HuH-7.5 (cell line): ENCODE measurements at places on chromosomes 2 and 18.

GRCh38 chr18:8799001-8799400 lies 93.6 kb downstream of the MTCL1 start:
- DNase-seq: no peak

GRCh38 chr2:128324008-128324896 lies 5.6 kb upstream of the HS6ST1 start:
- no peak for DNase-seq

- DNase-seq: no peak
Observed at GRCh38 chr18:32550963-32551362, 80.3 kb upstream of the GAREM1 start.

GRCh38 chr2:20579866-20580265 lies 71.0 kb downstream of the HS1BP3 start:
- DNase-seq: no peak

DNA sequence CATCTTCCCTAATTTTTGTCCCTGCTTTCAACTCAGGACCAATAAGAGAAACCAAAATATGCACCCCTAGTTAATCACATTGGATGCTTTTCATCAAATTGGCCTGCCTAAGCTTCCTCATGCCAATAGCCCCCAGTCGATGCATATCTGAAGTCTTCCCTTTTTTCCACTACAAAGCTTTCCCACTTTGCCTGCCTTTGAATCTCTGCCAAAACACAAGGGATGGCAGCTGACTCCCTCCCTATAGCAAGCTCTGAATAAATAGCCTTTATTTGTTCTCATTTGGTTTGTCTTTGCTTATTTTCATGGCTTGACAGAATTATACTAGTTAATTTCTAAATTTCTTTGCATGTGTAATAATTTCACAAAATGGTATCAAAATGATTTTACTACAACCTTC lies 621.2 kb downstream of the MBD2 start:
- no peak for DNase-seq

GRCh38 chr2:171615069-171615468 lies 72.2 kb upstream of the DYNC1I2 start:
- no peak for DNase-seq

DNA sequence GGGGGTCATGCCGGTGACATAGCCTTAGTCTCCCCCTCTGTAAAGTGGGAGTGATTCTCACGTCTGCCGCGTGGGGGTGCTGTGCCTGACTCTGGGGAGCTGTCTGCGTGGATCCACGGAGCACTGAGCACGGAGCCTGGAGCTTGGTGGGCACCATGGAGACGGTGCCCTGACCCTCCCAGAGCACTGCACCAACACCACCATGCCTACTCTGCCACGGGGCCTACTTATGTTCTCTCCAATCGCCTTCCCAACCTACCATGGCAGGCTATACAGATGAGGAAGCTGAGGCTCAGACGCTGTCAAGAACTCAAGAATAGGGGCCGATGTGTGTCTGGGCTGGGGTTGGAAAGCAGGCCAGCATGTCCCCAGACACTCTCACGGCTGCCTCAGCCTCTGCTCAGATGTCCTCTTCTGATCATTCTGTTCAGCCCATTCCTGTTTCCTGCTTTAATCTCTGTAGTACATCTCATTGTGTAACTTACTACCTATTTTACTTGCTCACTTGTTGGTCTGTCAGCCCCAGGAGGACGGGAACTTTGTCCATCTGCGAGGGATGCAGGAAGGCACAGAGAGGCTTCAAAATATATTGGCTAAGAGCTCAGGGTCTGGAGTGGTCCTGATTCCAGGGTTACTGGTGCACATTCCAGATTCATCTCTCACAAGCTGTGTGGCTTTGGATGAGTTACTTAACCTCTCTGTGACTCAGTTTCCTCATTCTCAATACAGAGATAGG lies 168.1 kb upstream of the HS6ST1 start:
- DNase-seq: no peak

- no peak for DNase-seq
Observed at GRCh38 chr2:121699421-121700333, 37.0 kb downstream of the NIFK start.

DNA sequence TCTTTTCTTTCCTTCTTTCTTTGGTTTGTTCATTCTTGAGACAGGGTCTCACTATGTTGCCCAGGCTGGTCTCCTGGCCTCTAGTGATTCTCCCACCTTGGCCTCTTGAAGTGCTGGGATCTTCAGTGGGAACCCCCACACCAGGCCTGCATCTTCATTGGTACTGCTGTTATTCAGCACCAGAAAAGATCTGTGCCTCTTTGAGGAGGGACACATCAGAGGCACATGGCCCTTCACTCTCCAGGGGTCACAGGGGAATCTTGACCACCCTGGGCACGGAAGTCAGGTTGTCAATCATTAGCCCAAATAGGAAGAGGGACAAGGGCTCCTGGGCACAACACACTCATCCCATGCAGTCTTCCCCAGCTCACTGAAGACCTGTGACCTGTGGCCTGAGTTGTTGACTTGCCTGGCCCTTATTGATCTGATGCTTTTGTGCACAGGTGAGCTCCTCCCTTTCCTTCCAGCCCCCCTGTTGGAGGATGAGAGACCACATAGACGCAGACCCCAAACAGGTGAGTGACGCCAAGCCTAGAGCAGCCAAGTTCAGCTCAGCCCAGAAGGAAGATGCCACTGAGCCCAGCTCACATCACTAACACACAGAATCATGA lies 33.0 kb upstream of the ODC1 start:
- DNase-seq: no peak

- DNase-seq: no peak
Observed at GRCh38 chr2:54158311-54158710, 42.9 kb downstream of the ACYP2 start.

DNA sequence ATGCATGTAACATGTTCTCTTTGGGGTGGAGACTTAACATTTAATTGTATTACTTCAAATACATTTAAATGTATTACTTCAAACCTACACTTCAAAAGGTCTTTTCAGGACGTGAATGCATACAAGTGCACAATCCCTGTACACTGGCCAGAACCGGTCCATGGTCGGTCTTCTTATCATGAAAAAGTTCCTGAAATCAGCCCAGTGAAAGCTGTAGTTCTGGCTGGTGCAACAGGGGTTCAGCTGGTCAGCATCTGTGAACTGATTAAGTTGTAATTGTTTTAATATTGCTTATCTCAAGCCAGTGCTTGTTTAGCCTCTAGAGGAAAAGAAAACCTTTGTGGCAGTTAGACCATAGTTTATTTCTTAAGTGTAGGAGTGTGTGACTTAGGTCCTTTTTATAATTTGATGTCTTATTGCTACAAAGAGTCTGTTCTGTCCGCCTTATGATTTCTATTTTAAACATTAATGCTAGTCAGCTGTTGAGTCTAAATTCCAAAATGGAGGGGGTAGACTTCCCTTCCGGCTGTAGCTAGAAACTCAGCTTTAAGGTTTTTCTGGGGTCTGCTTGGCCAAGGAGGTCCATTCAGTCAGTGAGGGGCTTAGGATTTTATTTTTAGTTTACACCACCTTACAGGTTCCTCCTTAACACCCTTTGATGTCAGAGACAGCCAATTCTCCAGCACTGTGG lies 768 bp upstream of the CYBRD1 start:
- DNase-seq: no peak

DNA sequence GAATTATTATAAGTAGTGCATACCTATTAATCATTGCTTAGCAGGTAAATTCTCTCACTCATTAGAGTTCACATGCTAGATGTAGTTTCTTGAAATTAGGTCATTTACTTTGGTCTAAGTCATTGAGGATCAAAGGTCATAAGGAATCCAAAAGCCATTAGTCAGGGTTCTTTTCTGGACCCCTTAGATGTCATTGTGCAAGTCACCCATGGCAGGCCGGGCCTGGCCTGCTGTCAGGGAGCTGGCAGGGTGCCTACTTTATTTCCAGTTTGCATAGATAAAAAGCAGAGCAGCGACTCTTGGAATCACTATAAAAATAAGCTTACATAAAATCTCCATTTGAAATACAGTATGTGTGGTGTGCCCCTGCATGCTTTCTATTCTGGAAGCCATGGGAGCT lies 91.3 kb downstream of the MEIS1 start:
- DNase-seq: no peak

GRCh38 chr18:43681661-43682060 lies 404.4 kb upstream of the SYT4 start:
- DNase-seq: no peak

- DNase-seq: no peak
Observed at GRCh38 chr18:11289248-11289647, 139.9 kb upstream of the PIEZO2 start.

- DNase-seq: no peak
Observed at GRCh38 chr2:118255771-118256372, 167.6 kb downstream of the INSIG2 start.

DNA sequence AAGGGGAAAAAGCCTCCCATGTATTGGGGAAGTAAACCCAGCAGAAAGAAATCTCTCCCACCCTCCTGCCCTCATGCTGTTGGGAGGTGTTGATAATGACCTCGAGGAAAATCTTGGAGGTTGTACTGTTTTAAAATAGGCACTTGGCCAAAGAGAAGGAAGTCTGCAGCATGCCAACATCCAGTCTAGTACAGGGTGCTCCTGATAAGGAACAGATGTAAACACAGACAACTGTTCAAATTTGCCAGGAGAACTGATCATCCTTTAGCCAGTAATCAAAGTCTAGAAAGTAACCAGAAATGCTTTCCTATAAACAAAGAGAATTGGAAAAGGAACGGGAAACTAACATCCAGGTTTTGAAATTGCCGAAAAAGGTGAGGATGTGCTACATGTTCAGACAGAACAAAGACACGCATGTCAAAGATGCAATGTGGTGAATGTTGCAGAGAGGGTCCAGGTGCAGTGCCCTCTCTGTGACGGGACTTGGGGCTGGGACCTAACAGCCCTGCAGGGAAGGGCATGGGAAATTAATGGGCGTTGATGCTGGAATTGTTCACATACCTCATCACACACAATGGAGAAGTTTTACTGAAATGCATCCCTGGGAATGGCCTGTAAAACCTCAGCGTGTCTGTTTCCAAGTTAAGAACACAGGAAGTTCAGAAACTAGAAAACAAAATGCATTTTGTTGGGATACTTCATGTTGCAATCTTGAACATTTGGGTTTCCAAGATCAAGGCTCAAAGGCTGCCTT lies 125.7 kb upstream of the RND3 start:
- no peak for DNase-seq

DNA sequence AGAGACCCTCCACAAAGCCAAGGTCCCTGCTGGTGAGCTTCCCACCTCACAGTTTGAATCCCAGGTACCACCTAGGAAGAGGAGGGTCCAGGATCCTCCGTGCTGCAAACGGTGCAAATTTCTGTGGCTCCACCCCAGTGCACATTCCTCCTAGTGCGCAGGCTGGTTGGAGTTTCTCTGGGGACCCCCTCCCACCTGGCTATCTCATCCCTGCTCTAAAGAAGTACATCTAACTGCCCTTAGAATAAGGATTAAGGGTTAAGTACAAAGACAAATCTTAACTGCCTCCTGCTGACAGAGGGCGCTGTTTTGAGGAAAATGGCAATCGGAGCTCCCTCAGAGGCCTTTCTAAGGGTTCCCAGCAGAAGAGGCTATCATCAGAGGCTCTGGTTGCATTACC lies 109.6 kb upstream of the FSIP2 start:
- no peak for DNase-seq

DNA sequence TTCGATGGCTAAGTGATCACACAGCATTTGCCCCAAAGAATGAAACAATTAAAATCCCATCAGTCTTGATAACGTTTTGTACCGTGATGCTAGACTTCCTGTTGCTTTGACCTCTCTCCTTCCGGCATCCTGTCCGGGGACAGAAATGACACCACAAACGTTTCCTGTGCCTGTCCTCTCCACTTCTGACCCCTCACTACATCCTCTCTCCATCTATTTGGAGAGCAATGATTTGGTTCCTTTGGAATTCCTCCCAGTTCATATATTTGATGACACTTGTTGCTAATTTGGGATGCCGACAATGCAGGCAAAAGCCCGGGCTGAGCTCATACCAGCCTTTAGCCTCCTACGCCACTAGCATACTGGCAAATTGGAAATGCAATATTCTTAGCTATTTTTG lies 151.2 kb upstream of the CCDC68 start:
- no peak for DNase-seq

- no peak for DNase-seq
Observed at GRCh38 chr2:215928086-215928485, 85.3 kb downstream of the MREG start.

DNA sequence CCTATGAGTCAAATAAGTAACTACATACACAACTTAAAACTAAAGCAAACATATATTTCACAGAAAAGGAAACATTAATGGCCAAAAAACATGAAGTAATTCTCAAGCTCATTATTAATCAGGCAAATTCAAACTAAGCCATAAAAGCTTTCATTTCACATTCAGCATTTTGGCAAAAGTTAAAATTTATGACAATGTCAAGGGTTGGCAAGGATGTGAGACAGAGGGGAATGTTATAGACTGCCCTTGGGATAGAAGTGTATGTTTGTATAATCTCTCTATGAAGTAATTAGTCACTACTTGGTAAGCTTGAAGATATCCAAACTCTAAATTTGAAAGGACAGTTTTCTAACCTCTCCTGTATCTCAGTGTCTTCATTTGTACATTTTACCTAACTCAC lies 539.4 kb downstream of the RIT2 start:
- DNase-seq: no peak

- no peak for DNase-seq
Observed at GRCh38 chr18:47635416-47635815, 295.0 kb downstream of the SMAD2 start.

GRCh38 chr18:55072698-55073097 lies 113.4 kb upstream of the CCDC68 start:
- DNase-seq: no peak

GRCh38 chr18:10736984-10737383 lies 211.2 kb downstream of the NAPG start:
- no peak for DNase-seq

DNA sequence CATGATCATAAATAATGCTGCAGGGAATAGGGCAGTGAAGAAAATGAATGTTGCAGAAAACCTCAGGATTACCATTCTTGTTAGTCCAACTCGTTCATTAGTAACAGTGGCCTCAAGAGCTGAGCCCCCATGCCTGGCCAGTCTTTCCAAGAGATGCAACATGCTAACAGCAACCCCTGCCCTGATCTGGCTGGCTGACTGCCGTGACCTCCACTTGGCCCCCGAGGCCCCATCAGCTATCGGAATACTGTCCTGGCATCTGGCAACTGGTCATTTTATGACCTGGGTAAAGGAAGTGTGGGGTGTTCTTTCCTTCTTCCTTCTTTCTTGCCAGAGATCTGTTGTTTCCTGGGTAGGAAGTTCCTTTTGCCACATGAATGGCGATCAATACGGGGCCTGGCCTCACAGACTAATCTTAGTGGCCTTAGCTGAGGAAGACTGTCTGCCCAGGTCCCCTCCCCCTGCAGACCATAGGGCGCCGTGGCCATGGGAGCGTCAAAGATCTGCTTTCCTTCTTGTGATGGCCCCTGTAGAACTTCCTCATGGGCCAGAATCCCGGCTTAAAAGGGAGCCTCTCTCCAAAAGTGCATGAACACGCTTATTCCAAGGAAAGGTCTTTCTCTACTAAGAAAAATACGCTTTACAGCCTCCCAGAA lies 10.6 kb upstream of the TRABD2A start:
- no peak for DNase-seq
